ENCODE measurements at places on chromosomes 7 and 10.

DNA sequence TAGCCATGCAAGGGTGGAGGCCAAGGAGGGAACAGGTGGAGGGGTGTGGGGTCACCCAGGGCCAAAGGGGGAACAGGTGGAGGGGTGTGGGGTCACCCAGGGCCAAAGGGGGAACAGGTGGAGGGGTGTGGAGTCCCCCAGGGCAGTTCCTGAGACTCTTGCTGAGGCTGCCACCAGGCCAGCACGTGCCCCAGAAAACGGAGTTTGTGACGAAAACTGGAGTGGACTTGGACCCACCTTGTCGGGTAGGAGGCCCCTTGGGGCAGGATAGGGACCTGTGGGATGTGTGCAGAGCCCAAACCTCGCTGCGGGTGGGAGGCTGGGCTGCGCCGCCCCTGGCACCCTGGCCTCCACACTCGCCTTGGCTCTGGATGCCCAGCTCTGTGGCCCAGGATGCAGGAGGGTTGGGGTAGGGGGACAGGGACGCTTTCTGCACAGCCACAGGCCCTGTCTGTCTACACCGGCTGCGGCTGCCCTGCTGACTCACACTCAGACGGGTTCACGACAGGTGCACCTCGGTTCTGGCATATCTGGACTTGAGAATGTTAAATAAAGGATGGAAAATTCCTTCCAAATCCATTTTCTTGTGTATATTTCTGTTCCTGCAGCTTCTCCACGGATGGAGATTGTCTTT is 562 bp upstream of the ADGRA1 start:
- DNase-seq, result no peak

DNA sequence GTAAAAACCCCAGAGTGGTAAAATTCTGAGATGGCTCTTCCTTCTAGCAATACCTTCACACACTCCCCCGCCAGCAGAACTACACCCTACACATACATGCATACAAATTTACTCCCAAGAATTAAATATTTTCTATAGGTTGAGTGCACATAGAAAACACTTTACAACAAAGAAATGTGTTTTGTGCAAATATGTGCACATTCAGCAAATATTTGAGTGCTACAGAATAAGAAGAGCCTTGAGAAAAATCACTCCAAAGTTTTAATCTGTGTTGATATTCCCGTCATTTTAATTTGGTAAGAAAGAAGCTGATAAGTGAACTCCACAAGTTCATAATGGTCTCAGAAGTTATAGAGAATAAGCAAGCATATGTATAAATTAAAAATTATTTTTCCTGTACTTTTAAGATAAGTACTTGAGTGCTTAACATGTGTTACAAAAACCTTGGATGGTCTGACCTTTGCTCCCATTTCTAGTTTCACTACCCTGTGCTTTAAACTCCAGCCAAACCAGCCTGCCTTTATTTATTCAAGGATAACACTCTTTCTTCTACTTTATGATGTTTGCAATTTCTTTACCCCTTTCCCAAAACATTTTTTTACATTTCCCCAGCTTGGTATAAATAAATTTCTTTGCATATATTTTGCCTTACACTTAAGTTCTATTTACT is 733.5 kb upstream of the LRRTM3 start:
- DNase-seq, result no peak

GRCh38 chr7:126856691-126857291 is 395.9 kb downstream of the GRM8 start:
- DNase-seq, result no peak

- DNase-seq, result no peak
These were observed 23.1 kb upstream of the MACC1 start for GRCh38 chr7:20240080-20240926.

DNA sequence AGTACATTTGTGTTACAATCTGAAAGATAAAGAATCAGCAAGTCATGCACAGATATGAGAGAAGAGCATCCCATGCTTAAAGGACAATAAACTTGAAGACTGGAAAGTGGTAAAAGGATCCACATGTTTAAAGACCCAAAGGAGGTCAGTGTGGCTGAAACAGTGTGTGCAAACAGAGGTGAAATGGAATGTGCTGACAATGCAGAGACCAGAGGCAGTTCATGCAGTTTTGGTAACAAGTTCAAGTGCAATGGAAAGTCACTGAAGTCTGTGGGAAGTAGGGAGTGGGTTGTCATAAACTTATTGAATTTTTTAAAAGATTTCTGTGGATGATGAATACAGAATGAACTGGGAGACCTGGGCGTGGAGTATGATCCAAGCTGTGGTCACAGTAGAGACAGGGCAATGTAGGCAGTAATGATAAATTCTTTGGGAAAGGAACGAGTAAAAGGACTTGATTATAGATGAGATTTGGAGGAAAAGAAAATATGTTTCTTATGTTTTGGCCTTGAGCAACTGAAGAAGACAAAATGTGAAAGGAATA is 408.0 kb downstream of the HGF start:
- DNase-seq, result no peak

GRCh38 chr10:131269776-131270460 is 41.6 kb downstream of the TCERG1L start:
- no peak for DNase-seq

- DNase-seq, result no peak
These were observed 324.9 kb downstream of the LRRTM3 start for GRCh38 chr10:67250686-67251085.

DNA sequence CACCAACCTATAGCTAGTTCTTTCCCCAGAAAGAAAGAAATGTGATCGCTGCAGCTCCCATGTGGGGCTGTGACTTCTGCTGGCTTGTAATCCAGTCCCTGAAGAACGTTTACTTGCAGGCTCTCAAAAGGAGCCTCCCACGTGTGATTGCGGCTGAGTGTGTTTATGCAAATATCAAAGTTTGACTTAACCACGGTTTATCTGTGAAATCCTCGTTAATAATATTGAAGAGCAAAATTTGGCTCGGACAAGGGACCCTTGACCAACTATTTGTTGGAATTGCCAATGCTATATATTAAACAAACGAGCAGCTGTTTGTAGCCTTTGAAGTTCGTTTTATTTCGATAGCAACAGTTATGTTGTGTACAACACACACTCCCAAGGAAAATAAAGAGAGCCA is 470.1 kb upstream of the NRP1 start:
- DNase-seq, result no peak

DNA sequence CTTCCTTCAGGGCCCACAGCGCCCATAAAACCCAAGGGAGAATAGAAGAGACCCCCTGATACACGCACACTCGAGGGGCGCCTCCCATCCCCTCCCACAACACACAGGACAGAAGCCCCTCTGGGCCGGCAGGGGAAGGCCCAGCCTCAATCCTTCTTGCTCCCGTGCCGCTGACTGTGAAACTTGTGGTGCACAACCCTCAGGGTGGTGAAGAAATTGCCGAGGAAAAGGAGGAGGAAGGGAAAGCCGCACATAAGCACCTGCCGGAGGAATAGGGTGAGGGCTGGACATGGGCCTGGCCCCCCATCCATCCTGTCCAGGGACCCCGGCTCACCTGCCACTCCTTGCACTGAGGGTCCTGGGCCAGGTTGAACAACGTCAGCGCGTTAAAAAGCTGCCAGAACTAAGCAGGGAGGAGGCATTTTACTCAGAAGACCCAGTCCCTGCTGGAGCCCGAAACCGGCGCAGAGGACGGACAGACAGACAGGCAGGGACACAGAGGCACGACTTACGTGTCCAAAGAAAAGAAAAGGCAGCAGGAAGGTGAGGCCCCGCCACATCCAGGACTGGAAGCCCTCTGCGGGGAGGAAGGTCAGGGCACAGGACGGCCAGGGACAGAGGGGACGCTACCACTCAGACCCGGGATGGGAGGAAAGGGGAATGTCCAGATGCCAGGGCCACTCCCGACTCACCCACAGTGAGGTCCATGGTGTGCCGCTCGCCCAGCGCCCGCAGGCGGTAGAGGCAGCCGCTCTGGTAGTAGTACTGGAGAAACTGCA is 7.2 kb downstream of the TMEM120A start:
- no peak for DNase-seq

DNA sequence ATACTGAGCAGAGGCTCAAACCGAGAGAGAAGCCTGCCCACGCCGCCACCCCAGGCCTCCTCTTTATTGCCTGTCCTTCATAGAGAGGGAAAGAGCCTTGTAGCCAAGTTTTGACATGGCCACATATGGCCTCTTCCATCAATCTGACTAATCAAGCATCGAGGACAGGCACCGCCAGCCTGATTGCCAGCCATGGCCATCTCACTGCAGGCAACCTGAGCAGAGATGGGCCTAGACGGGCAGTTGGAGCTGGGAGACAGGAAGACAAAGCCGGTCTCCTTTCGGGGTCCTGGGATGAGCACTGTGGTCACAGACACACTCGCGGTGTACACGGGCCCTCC is 67.2 kb downstream of the EBF3 start:
- no peak for DNase-seq

DNA sequence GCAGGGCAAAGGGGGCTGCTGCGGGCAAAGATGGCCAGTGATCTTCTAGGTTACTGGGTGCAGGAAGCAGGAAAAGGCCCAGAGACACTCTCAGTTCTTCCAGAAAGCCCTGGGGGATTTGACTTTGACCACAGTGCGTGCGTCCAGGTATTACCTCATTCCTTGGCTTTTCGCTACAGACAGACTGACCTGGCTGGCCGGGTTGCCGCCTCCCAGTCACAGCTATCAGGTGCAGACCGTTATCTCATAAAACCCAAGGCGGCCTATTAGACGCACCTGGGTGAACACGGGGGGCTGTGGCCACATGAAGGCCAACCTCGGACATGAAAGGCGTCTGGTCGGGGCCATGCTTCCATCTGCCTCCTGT is 80.3 kb downstream of the FOXL3 start:
- DNase-seq, result no peak

DNA sequence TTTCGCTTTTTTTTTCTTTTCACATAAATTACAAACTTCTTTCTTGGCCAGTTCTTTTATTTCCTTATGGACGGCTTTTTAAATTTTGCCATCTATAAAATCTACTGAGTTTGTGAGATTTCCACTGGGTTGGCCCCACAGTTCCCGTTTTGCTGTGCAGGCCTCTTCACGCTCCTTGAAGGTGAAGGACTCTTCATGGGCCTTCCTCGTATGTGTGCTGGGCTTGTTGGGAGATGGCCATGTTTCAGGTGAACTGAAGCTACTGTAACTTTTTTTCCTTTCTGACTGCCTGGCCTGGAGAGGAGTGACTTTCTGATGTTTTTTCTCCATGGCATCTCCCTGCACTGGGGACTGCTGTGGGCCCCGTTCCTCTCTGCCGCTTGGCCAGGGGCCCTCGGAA is 262.4 kb downstream of the COBL start:
- no peak for DNase-seq

DNA sequence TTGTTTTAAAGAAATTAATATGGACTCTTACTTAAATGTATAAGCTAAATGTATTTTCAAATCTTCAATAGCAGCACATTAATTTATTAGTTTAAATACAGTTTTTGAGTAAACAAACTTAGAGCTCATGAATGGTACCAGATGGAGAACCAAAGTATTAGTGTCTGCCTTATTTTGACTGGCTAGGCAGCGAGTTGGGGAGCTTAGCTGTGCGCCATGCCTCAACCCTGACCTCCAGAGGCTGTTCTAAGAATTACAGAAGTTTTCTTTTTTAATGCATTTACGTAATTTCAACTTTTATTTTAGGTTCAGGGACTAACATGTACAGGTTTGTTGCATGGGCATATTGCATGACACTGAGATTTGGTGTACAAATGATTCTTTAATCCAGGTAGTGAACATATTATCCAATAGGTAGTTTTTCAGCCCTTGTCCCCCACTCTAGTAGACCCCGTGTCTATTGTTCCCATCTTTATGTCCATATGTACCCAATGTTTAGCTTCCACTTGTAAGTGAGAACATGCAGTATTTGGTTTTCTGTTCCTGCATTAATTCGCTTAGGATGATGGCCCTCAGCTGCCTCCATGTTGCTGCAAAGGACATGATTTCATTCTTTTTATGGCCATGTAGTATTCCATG is 166.8 kb downstream of the IQUB start:
- no peak for DNase-seq

- no peak for DNase-seq
These were observed 40.8 kb upstream of the STEAP4 start for GRCh38 chr7:88347517-88347916.

GRCh38 chr10:51487576-51487975 is 211.8 kb downstream of the CSTF2T start:
- no peak for DNase-seq

DNA sequence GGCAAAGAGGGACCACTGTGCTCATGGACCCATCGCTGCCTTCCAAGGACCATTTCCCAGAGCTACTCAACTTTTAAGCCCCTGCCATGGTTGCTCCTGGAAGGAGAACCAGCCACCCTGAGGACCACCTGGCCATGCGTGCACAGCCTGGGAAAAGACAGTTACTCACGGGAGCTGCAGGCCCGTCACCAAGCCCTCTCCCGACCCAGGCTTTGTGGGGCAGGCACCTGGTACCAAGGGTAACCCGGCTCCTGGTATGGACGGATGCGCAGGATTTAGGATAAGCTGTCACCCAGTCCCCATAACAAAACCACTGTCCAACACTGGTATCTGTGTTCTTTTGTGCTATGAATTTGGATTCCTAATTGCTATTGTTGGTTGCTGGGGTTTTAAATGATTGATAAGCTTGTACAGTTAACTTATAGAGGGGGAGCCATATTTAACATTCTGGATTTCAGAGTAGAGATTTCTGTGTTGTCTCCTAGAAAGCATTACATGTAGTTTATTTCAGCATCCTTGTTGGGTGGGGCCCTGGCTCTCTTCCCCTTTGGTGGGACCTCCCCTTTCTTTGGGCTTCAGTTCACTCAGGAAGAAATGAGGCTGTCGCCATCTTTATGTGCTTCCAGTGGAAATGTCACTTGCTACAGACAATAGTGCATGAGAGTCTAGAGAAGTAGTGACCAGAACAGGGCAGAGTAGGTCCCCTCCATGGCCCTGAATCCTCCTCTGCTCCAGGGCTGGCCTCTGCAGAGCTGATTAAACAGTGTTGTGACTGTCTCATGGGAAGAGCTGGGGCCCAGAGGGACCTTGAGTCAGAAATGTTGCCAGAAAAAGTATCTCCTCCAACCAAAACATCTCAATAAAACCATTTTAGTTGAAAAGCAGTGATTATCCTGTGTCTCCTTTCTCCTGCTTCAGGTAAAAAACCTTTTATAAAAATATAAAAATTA is 19.4 kb downstream of the LAT2 start:
- DNase-seq, result no peak

GRCh38 chr7:37826825-37827224 is 21.6 kb upstream of the NME8 start:
- DNase-seq, result no peak

- DNase-seq, result no peak
These were observed 343.4 kb downstream of the PRPF18 start for GRCh38 chr10:13930120-13930519.

GRCh38 chr10:132807621-132808049 is 21.7 kb upstream of the NKX6-2 start:
- DNase-seq, result no peak

- DNase-seq, result no peak
These were observed 39.2 kb upstream of the MBL2 start for GRCh38 chr10:52811776-52812175.

- DNase-seq, result no peak
These were observed 8.8 kb downstream of the AKAP9 start for GRCh38 chr7:91949221-91950009.

DNA sequence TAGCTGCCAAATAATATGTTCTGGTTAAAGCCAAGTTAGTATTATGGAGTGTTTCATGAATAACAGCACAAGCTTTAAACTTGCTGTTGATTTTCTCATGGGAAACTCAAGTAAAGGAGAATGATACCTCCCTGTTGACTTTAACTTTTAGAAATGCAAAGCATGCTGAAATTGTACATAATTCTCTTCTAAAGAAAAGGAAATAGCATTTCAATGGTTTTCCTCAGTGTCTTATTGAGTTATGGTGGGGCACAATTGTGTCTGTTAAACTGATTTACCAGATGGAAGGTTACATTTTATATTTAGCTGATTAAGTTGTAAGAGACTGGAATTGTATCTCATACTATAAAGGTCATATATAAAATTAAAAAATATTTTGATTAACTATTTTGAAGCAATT is 119.3 kb downstream of the HDAC9 start:
- DNase-seq, result no peak

Data from HFFc6 (cell line).